WERI-Rb-1 (cell line): ENCODE measurements at places on chromosomes 16 and 17.

DNA sequence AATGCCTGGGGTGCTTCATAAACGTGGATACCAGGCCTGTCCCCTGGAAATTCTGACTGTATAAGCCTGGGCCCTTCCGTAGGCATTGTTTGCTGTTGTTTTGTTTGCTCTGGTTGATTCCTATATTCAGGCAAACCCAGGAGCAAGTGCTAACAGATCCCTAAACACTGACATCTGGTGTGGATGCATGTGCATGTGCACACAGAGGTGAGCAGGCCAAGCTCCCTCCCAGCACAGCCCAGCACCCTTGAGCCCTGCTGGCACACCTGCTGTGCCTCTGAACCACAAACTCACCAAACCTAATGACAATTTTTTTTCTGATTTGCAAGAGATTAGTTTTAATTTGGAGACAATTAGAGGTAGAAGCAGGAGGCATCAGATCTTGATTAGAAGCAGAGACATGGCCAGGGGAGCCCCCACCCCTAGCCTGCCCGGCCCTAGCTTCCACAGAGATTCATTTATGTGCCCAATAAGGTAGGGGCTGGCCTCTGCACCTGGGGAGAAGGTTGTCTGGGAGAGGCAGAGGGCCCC lies 40.4 kb downstream of the TMEM132E start:
- peak; percentile 35 for DNase-seq

GRCh38 chr16:87178177-87178863 lies 138.9 kb downstream of the C16orf95 start:
- DNase-seq, result peak; percentile 39

GRCh38 chr16:52549011-52549692 lies 2.2 kb upstream of the TOX3 start:
- no peak for DNase-seq

DNA sequence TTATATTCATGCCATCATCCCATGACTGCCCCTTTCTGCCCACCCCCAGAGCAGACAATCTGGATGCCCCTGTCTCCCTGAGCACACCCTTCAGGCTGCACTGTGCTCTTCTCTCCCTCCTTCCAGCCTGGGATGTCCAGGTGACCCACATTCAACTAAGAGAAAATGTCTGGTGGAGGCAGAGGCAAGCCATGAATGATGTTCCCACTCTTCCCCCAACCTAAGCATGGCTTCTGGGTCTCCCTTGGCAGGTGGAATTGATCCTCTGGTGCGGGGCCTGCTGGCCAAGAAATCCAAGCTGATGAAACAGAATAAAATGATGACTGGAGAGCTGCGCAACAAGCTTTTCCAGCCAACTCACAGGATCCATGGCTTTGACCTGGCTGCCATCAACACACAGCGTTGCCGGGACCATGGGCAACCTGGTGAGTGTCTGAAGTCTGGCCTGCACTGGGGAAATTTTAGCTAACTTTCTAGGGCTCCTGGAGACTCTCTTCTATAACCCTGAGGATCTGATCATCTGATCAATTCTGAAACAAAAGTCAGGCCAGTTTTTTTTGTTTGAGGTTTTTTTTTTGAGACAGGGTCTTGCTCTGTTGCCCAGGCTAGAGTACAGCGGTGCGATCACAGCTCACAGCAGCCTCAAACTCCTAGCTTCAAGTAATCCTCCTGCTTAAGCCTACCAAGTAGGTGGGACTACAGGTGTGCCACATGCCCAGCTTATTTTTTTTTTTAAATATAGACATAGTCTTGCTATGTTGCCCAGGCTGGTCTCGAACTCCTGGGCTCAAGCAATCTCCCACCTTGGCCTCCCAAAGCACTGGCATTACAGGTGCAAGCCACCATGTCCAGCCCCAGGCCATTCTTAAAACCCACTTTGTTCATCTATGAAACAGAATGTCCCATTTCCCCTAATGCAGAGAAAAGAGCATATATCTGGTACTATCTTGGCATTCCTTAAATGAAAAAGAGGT lies 14.5 kb downstream of the MPO start:
- DNase-seq, result no peak

DNA sequence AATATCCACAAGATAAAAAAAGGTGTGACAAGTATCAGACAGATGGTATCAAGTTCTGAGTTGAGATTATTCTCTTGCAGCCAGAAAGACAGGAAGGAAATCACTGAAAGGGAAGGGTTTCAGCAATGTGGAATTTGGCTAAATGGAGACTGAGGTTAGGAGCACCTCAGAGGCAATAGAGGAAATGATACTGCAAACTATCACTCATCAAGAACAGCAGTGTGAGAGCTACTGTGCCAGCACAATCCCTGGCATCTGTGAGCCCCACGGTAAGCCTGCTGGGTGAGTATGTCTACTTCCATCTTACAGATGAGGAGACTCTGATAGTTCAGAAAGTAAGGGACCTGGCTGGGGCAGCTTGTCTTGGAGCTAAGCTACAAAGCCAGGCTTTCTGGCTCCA lies 162.0 kb downstream of the SALL1 start:
- DNase-seq, result no peak

GRCh38 chr17:8725881-8726876 lies 18.5 kb downstream of the CCDC42 start:
- no peak for DNase-seq

GRCh38 chr16:25219070-25219737 lies 2.5 kb downstream of the AQP8 start:
- no peak for DNase-seq

DNA sequence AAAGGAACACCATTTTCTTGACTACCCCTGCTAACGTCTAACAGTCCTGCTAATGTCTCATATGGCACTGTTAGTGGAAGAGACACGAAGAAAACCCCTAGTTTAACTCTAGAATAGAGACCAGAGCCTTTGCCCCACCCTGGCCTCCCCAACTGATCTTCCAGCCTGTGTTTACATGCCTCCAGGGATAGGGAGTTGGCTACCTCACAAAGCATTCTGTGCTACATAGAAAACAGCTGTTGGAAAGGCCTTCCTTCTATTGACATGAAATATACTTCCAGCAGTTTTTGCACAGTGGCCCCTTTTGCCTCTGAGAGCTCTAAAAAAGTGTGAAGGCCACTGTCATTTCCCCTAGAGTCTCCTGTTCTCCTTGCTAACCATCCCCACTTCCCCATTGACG lies 73.1 kb downstream of the ASIC2 start:
- DNase-seq, result no peak

DNA sequence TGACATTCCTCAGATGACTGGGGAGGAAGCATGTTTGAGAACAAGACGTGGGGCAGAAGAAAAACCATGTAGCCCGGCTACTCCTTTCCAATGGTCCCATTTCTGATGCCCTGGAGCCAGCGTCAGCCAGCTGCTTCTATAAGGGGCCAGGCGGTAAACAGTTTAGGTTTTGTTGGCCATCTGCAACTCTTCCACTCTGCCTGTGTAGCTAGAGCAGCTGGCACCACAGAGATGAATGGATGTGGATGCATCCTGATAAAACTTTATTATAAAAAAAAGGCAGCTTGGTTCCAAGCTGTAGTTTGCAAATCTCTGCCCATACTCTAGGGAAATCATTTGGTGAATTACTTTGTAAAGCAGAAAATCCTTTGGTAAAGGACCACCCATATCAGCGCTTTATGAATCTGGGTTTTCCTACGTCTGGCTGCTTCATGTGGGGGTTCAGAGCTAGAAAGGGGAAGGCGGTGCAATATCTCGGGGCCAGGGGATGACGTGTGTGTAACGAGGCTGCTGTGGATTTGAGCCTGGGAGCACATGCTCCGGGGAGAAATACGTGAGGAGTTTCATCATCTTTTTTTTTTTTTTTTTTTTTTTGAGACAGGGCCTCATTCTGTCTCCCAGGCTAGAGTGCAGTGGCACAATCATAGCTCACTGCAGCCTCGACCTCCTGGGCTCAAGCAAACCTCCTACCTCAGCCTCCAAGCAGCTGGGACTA lies 3.4 kb upstream of the SRL start:
- no peak for DNase-seq

DNA sequence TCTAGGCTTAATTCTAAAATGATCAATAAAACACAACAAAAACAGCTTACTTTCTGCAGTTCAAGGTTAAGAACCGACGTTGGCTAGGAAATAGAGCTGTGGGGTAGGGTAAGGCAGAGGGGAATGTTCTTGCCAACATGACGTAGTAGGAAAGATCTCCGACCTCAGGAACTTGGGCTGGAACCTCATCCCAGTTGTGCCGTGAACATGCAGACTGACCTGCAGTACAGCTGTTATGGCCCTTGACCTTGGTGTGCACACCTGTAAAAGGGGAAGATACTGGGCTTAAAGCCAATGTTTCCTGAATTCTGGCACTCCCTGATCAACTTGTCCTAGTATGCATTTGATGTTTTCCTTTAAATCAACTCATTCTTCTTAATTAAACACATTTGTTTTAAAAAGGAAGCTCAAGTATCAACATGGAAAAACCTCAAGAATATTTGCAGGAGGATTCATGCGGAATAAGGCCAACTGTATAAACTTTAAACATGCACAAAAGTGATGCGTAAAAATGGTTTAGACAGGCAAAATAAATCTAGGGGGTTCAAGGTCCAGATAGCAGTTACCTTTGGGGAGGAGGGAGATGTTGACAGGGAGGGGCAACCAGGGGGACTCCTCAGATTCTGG lies 14.2 kb upstream of the SLC6A2 start:
- DNase-seq, result no peak

DNA sequence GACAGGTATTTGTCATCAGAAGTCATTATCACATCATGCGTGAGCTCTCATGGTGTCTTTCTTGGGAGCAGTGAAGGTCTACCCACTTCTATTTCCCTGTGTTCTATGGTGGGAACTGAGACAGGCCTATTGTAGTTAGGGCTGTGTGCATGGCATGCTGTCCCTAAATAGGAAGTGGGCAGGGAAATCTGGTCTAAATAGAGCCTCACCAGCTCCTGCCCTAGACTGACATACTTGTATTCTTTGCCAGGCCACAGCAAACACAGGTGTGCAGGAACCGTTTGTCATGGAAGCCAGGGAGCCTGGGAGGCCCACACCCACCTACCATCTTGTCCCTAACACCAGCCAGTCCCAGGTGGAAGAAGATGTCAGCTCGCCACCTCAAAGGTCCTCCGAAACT lies 10.1 kb downstream of the SLC7A6 start:
- DNase-seq, result no peak

DNA sequence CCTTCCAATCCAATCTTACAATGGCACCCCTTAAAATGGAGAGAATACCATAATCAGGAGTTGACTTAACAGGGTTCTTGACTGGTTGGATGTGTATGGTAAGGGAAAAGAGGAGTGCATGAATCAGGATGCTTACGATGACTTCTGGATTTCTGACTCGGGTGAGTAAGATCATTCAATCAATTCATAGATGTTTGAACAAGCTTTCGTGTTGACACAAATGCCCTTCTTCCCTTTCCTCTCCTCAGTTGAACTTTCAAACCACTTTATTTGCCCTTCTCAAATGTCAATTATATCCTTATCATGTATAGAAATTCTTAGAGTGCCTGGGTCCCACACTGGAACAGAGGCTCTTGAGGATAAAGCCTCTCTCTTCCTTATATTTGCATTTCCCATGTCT lies 25.9 kb downstream of the ABCC12 start:
- no peak for DNase-seq

- DNase-seq, result no peak
These were observed 16.0 kb upstream of the CCL18 start for GRCh38 chr17:36048066-36048465.

GRCh38 chr16:55949518-55949917 lies 74.3 kb upstream of the CES5A start:
- DNase-seq, result no peak

GRCh38 chr16:67229906-67230808 lies 3.2 kb downstream of the TMEM208 start:
- DNase-seq, result no peak

DNA sequence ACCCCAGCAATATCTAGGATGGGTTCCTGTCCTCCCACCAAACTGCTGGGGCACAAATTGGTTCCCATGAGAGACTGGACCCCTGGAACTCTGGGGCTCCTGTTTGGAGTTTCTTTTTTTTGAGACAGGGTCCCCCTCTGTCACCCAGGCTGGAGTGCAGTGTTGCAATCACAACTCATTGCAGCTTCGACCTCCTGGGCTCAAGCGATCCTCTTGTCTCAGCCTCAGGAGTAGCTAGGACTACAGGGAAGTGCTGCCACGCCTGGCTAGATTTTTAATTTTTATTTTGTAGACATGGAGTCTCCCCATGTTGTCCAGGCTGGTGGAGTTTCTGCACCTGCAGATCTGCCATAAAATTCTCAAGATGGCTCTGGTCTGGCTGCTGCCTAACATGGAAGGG lies 56.3 kb upstream of the BRD7 start:
- no peak for DNase-seq

GRCh38 chr16:58451265-58451689 lies 48.7 kb upstream of the NDRG4 start:
- DNase-seq, result no peak

GRCh38 chr17:59353936-59354755 lies 22.7 kb downstream of the YPEL2 start:
- no peak for DNase-seq

DNA sequence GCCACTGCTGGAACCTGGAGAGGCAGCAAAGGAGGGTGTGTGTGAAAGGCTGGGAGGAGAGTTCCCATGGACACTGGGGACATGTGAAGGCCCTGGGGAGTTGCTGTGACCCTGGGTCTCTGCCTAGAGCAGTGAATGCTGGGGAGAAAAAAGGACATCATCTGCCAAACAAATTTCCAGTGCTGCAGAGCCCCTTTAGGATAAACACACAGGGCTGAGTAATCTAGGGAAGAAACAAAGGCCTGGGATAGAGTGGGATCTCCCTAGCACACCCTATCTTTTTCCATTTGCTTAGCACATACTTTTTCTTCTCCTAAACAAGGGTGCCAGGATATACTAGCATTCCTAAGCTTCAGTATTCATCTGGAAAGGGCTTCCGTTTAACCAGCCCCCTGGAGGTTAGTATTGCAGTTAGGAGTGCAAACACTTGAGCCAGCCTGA lies 3.3 kb upstream of the HIGD1B start:
- DNase-seq, result no peak

DNA sequence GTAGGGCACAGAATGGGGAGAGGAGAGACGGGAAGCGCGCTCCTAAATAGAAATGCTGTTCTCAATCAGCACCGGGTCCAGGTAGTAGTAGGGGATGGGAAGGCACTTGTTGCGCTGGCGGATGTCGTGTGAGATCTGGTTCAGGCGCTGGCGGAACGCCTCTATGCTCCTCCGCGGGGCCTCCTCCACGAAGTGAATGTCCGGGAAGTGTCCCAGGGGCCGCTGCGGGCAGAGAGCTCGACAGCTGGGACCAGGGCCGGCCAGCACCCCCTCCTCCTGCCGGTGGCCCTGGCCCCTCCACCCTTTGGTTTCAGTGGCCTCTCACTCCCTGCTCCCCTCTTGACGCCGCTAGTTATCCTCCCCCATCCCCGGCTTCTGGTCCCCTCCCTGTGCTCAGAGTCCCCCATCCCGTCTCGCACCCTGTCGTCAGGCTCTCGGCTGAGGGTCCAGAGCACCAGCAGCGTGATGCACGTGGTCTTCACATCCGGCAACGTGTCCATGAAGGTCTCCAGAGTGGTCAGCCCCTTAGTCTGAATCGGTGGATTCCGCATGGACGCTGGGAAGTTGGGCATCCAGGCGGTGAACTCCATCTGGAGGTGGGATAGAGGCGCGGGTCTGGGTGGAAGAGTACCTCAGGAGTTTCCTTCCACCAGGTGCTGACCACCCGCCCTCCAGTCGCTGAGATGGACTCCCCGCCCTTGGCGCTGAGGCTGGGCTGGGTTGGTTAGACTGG lies 14.6 kb downstream of the ALOX12B start:
- no peak for DNase-seq

- peak; percentile 61 for DNase-seq
These were observed 15.0 kb downstream of the HASPIN start for GRCh38 chr17:3738562-3739295.
